ENCODE measurements at places on chromosomes 3 and 15. TPM values are rescaled to one million over a fixed set of nuclear protein-coding genes. Genes with fewer than 3 reads are reported as not detected.
A peak's percentile ranks its signal among the peaks of the same experiment; 100 is the strongest.

Gene EPHA3
- total RNA-seq, result not detected

Gene CFAP161
- not detected for total RNA-seq

Gene HYAL1
- 0.25 TPM for total RNA-seq

Gene CRABP1
- not detected for total RNA-seq

Gene GPR171
- total RNA-seq, result 142 TPM

Gene TXNRD3
- 1.1 TPM for total RNA-seq

Gene CLDN11
- total RNA-seq, result not detected

Gene NDUFB5
- 80.7 TPM for total RNA-seq

GRCh38 chr15:34984889-34985630 is 3.0 kb downstream of the ZNF770 start:
- H3K36me3 ChIP-seq, result peaks cover 18% of the 10 kb centered on the region
- no peak for DNase-seq
- no peaks in the 10 kb centered on the region for H3K27me3 ChIP-seq
- H3K27ac ChIP-seq, result peak overlapping the region; percentile 54

GRCh38 chr3:37731895-37732294 is 129.8 kb upstream of the CTDSPL start:
- H3K36me3 ChIP-seq, result no peaks in the 10 kb centered on the region
- H3K27me3 ChIP-seq, result peaks cover 10% of the 10 kb centered on the region
- H3K4me1 ChIP-seq, result peaks cover 2% of the 10 kb centered on the region
- no peak overlapping the region for H3K4me3 ChIP-seq
- H3K27ac ChIP-seq, result no peak overlapping the region

- H3K4me1 ChIP-seq, result peaks cover 68% of the 10 kb centered on the region
- peak; percentile 86 for DNase-seq
- peaks cover 75% of the 10 kb centered on the region for H3K36me3 ChIP-seq
- H3K27ac ChIP-seq, result peak overlapping the region; percentile 87
- peak overlapping the region; percentile 86 for H3K4me3 ChIP-seq
Measured at GRCh38 chr3:4821975-4822374, 157.3 kb upstream of the BHLHE40 start.

- no peaks in the 10 kb centered on the region for H3K27me3 ChIP-seq
- no peak overlapping the region for H3K4me3 ChIP-seq
- H3K36me3 ChIP-seq, result no peaks in the 10 kb centered on the region
- no peaks in the 10 kb centered on the region for H3K4me1 ChIP-seq
- no peak overlapping the region for H3K27ac ChIP-seq
- DNase-seq, result no peak
Measured at GRCh38 chr3:192372616-192373015, 354.7 kb downstream of the FGF12 start.

- no peak overlapping the region for H3K4me3 ChIP-seq
- H3K27ac ChIP-seq, result no peak overlapping the region
- DNase-seq, result no peak
Measured at GRCh38 chr15:68373028-68373427, 58.9 kb downstream of the ITGA11 start.

GRCh38 chr3:81393251-81393650 is 368.2 kb downstream of the GBE1 start:
- no peaks in the 10 kb centered on the region for H3K27me3 ChIP-seq
- H3K27ac ChIP-seq, result no peak overlapping the region
- no peaks in the 10 kb centered on the region for H3K36me3 ChIP-seq
- H3K4me3 ChIP-seq, result no peak overlapping the region

- no peak for DNase-seq
- H3K4me1 ChIP-seq, result peaks cover 18% of the 10 kb centered on the region
- peaks cover 70% of the 10 kb centered on the region for H3K27me3 ChIP-seq
- H3K4me3 ChIP-seq, result peak overlapping the region; percentile 18
Measured at GRCh38 chr3:32818970-32819511, 1.2 kb downstream of the TRIM71 start.

DNA sequence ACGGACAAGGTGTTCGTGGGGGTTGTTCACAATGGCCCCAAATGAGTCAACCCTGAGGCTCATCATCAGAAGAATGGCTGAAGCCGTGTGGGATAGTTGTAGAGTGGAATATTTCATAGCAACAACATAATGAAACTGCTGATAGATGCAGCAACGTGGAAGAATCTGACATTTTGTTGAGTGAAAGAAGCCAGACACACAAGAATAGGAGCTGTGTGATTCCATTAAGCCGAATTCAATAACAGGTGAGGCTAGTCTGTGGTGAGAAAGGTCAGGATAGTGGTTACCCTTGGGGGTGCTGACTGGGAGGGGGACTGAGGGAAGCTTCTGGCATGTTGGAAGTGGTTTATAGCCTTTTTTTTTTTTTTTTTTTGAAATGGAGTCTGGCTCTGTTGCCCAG is 144.0 kb downstream of the SMAD6 start:
- no peaks in the 10 kb centered on the region for H3K36me3 ChIP-seq
- H3K4me3 ChIP-seq, result no peak overlapping the region
- DNase-seq, result no peak
- H3K27ac ChIP-seq, result no peak overlapping the region
- H3K4me1 ChIP-seq, result peaks cover 7% of the 10 kb centered on the region

GRCh38 chr3:171736556-171736955 is 73.7 kb downstream of the PLD1 start:
- DNase-seq, result no peak
- no peak overlapping the region for H3K4me3 ChIP-seq
- no peaks in the 10 kb centered on the region for H3K4me1 ChIP-seq
- peaks cover under 1% of the 10 kb centered on the region for H3K27me3 ChIP-seq
- no peak overlapping the region for H3K27ac ChIP-seq
- no peaks in the 10 kb centered on the region for H3K36me3 ChIP-seq

- peak within 1 kb of the TSS; percentile 85 for H3K4me3 ChIP-seq
- H3K36me3 ChIP-seq, result no peaks in the 10 kb centered on the region
- H3K27ac ChIP-seq, result peak within 1 kb of the TSS; percentile 27
- H3K27me3 ChIP-seq, result peaks cover 14% of the 10 kb centered on the region
- peak; percentile 30 for DNase-seq
- peaks cover 17% of the 10 kb centered on the region for H3K4me1 ChIP-seq
Measured at GRCh38 chr3:29280404-29281093, at the start of gene RBMS3. Gene RBMS3, plus strand, starts transcription at chr3:29281071.

- peaks cover 40% of the 10 kb centered on the region for H3K4me1 ChIP-seq
- no peak overlapping the region for H3K27ac ChIP-seq
- peaks cover 30% of the 10 kb centered on the region for H3K36me3 ChIP-seq
Measured at GRCh38 chr15:63225381-63225780, 36.0 kb downstream of the RAB8B start.

- peaks cover 31% of the 10 kb centered on the region for H3K4me1 ChIP-seq
- peak overlapping the region; percentile 92 for H3K4me3 ChIP-seq
- H3K36me3 ChIP-seq, result peaks cover 3% of the 10 kb centered on the region
- H3K27me3 ChIP-seq, result peaks cover 5% of the 10 kb centered on the region
- peak; percentile 81 for DNase-seq
Measured at GRCh38 chr3:53044711-53045517, 959 bp downstream of the SFMBT1 start.

DNA sequence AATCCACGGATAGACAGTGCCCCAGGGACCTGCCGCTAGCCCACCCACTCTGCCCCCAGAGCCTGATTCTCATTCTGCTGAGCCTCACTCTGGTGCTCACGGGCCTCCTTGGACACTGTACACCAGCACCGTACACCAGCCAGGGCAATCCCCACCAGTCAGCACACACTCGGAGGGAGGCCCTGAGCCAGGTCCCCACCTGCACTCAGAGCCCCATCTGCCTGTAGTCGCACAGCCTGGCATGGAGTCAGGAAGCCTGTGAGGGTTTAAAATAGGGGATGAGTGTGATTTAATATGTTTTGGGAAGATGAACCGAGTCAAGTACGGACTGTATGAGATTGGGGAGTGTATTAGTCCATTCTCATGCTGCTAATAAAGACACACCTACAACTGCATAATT is 223.0 kb downstream of the SLCO3A1 start:
- DNase-seq, result no peak
- no peak overlapping the region for H3K4me3 ChIP-seq
- no peak overlapping the region for H3K27ac ChIP-seq
- peaks cover 35% of the 10 kb centered on the region for H3K4me1 ChIP-seq
- H3K36me3 ChIP-seq, result no peaks in the 10 kb centered on the region

GRCh38 chr15:85606738-85607137 is 188.0 kb downstream of the KLHL25 start:
- no peak overlapping the region for H3K4me3 ChIP-seq
- peaks cover 21% of the 10 kb centered on the region for H3K4me1 ChIP-seq
- H3K27me3 ChIP-seq, result no peaks in the 10 kb centered on the region

- H3K4me1 ChIP-seq, result no peaks in the 10 kb centered on the region
- DNase-seq, result no peak
- no peak overlapping the region for H3K4me3 ChIP-seq
- H3K36me3 ChIP-seq, result peaks cover 30% of the 10 kb centered on the region
- no peak overlapping the region for H3K27ac ChIP-seq
Measured at GRCh38 chr3:45087155-45087554, 59.0 kb downstream of the CDCP1 start.

DNA sequence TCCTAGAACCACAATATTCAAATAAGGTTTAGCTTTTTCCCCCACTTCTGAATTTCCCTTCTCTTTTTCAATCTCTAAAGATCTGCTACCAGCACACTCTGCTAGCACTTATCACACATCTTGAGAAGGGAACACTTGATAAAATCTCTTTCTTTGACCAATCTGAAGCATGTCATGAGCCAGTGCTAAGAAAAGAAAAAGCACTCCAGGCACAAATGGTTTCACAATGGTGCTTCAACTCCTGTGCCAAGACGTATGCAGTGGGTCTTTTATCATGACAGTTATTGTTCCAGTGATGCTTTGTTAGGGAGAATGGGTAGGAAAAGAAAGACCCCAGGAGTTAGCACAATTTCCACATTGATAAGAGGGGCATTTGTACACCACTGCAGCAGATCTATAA is 248.4 kb downstream of the ZNF385D start:
- DNase-seq, result no peak
- no peaks in the 10 kb centered on the region for H3K36me3 ChIP-seq
- H3K4me1 ChIP-seq, result no peaks in the 10 kb centered on the region
- H3K4me3 ChIP-seq, result no peak overlapping the region

- H3K4me1 ChIP-seq, result no peaks in the 10 kb centered on the region
- no peak for DNase-seq
- no peak overlapping the region for H3K27ac ChIP-seq
- H3K4me3 ChIP-seq, result no peak overlapping the region
- H3K36me3 ChIP-seq, result no peaks in the 10 kb centered on the region
- no peaks in the 10 kb centered on the region for H3K27me3 ChIP-seq
Measured at GRCh38 chr3:194949592-194949991, 263.9 kb downstream of the FAM43A start.

DNA sequence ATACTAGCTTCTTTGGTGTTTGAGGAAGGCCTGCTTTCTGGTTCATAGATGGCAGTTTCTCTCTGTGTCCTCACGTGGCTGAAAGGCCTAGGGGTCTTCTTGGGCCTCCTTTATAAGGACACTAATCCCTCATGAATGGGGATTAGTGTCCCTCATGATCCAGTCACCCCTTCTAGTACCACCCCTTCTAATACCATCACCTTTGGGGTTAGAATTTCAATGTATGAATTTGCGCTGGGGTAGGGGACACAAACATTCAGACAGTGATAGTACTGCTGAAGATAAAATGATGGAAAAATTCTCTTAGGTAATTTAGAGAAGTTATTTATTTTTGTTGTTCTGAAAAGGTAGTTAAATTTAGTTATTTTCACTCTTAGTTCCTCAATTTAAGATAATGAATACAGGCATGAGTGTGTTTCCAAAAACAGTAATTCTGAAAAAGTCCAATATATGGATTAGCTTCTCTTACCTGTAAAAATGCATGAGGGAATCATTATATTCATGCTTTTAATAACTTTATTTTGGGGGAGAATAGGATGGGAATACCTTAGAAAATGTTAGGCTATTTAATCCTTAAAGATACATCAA is 103.6 kb downstream of the FNDC3B start:
- no peaks in the 10 kb centered on the region for H3K27me3 ChIP-seq
- no peak overlapping the region for H3K27ac ChIP-seq
- peaks cover 22% of the 10 kb centered on the region for H3K4me1 ChIP-seq

GRCh38 chr15:85393210-85393609 is 12.8 kb downstream of the AKAP13 start:
- no peaks in the 10 kb centered on the region for H3K27me3 ChIP-seq
- no peak overlapping the region for H3K4me3 ChIP-seq
- no peak overlapping the region for H3K27ac ChIP-seq
- peaks cover 12% of the 10 kb centered on the region for H3K36me3 ChIP-seq
- DNase-seq, result no peak

DNA sequence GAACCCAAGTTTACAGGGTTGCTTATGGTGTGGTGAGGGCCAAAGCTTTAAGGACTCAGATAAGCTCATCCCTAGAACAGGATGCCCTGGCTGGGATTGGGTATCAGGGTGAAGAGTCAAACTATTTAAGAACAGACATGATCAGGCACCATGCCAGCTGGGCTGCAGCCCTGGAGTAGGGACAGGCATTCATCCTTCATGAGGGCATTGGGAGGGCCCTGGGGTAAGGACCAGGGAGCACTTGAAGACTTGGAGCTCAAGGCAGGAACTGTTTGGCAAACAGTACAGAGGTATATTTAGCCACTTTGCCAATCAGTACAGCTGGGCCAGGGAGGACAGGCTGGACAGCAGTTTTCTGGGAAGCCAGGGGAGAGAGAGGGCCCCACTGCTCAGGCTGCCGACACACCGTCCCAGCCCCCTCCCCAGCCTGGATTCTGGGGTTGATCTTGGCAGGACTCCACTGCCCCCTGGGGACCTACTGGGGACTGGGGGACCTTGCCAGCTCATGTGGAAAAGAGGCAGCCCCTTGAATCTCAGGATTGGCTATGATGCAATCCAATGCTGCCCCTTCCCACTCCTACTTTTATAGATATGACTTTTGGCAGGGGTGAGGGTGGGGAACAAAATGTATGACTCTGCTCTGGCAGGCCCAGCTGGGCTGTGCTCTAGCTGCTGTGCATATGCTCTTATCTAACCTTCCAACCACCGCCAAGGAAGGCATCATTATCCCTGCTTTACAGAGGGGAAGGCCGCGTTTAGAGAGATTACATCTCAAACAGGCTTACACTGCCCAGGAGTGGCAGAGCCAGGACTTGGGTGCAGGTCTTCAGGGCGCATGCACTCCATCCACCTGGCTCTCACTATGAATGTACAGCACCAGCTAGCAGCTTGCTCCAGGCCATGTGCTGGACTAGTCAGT is 2.3 kb downstream of the PLA2G4E start:
- peaks cover 4% of the 10 kb centered on the region for H3K27me3 ChIP-seq
- no peaks in the 10 kb centered on the region for H3K36me3 ChIP-seq
- H3K4me3 ChIP-seq, result no peak overlapping the region
- no peaks in the 10 kb centered on the region for H3K4me1 ChIP-seq
- no peak for DNase-seq
- no peak overlapping the region for H3K27ac ChIP-seq

DNA sequence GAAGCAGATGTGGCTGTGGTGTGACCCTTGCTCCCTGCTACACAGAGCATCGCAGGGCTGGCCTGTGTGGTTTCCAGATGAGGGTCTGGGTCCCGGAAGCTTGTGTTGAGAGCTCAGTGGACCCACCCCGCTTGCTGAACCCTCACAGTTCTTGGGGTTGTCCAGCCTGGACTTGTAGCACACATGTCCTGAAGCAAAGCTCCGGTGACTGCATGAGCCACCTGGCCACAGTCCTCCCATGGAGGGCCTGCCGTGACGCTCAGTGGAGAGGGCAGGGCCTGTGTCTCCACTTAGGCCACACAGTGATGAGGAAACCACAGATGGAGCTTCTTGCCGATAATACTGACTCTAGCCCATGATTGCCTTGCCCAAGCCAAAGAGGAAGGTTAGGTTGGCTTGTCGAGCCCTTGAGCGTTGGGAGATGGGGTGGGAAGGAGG is 62.6 kb downstream of the RGMA start:
- H3K4me1 ChIP-seq, result peaks cover 41% of the 10 kb centered on the region
- DNase-seq, result no peak
- H3K27ac ChIP-seq, result peak overlapping the region; percentile 85

All from activated naive CD8-positive, alpha-beta T cell treated with anti-CD3 and anti-CD28 coated beads, Interleukin-2, amount 10 ng/mL, durations not matched to agents 7 days and 5 days (primary cell).